NCI-H2171 treated with DMSO at 0.1 percent for 48 hours (cell line): ENCODE measurements at places on chromosomes 2 and 18.

DNA sequence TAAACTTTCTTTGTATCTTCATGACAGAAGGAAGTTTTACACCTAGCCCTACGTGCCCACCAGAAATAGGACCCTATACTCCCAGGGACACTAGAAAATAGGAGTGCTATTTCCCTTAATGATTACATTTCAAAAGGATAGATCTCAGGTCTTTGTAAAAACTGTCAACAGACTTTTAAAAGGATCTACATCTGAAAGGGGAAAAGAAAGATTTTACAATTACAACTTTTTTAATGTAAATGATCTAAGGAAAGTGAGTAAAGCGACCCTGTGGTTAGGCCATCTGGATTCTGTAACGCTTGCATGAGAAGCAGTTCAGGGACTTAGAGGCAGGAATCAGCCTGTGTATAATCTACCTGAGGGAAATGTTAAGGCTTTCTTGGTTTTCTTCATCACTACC lies 431.8 kb upstream of the MC4R start:
- no peak for DNase-seq

DNA sequence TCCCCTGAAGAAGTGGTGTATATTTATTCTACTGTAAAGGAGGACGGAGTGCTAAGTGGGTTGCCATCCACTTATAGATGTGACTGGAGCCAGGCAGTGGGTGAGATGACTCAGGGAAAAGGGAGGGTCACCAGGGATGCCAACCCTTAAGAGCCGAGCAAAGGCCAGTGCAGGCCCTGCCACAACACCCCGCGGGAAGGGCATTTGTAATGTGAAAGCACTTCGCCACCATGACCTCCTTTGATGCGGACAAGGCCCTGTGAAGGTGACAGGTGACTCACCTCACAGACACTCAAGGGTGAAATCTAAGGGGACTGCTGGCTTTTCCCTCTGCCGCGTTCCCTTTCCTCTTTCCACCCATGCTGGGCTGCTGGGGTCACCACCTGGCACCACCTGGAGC lies 50.2 kb upstream of the MRPL33 start:
- no peak for DNase-seq

- DNase-seq = peak; percentile 62
Observed at GRCh38 chr2:25700221-25700660, 26.9 kb upstream of the DTNB start.

DNA sequence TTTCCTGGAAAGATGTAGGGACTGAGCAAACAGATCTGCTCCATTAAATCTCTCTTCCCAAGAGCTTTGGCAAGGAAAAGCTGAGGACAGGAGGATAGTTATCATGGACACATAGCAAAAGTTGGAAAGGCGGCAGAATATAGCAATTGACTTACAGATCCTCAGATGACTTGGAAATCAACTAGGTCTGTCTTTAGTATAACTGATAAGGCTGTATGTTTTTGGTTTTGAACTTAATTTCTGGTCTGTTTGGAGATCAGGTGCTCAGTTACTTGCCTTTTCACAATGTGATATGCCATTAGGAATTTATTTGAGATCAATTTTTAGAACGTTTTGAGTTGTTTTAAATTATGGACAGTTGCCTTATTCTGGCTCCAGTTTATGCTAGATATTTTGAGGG lies 8.0 kb downstream of the RSAD2 start:
- DNase-seq = no peak

DNA sequence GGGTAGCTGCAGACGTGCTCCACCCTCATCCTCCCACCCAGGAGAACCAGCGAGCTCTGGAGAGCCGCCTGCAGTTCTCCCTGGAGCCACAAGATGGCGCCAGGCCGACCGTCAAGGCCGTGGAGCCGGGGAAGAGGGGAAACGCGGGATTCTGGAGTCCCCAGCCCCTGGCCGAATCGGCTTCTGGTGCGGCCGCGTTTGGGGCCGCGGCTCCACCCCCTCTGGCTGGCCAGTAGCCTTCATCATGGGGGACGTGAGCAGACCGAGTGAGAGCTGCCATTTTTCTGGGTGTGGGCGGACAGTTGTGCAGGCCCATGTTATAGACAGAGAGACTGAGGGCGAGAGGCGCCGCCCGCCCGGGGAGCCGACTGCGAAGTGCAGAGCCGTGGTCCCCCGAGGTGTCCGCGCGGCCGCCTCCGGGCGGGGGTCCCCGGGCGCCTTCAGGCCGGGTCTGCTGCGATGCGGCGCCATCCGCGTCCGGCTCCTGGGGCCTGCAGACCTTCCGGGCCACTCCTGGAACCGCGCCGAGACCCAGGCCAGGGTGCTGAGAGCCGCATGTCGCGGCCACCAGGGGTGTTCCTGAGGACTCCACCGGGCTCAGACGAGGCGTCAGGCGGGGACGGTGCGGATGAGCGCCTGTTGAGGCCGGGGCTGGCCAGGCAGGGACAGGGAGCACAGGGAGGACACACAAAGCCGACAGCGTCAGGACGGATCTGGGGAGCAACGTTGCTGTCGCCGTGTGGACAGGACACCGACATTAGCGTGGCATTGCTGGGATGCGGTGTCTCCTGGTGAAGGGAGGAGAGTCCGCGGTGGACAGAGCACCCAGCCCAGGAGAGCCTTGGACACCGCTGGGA lies 418.2 kb upstream of the HS6ST1 start:
- peak; percentile 59 for DNase-seq

DNA sequence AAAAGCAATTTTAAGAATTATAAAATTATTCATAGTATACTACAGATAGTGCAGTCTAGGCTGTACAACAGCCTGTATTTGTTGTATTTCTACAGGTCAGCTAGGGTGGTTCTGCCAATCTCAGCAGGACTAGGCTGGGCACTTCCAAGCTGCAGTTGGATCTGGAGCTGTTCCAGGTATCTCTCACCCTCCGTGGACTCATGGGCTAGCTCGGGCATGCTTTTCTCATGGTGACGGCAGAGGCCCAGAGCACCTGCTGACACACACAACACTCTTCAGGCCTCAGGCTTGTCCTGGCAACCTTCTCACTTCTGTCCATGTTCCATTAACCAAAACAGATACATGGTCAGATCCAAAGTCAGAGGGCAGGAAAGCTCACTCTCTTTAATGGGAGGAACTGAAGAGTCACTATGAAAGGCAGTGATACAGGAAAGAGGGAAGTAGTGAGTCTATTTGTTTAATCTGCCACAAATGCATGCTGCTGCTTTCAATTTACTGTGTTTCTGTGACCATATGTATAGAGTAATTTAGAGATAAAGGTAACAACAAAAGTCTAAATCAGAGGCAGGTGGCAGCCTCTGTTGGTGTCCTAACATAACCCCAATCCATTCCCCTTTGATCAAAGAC lies 462.4 kb upstream of the ACVR2A start:
- peak; percentile 87 for DNase-seq

DNA sequence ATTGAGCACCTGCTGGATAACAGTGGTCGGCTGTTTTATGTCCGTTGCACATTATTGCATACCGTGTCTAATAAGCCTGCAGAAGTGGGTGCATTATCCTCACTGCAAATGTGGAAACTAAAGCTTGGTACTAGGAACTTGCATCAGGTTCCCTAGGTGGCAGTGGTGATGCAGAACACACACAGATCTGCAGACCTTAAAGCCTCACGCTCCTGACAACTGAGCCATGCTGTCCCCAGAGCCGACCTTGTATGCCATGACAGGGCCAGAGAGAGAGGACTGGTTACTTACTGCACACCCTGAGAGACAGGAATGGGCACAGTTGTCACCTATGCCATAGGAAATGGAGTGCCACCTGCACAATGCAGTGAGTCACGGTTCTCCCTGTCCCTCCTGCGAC lies 151.8 kb downstream of the SH3RF3 start:
- DNase-seq = no peak

GRCh38 chr2:71721362-71721665 lies 268.0 kb downstream of the DYSF start:
- DNase-seq = no peak

GRCh38 chr18:49879271-49879580 lies 65.9 kb upstream of the ACAA2 start:
- no peak for DNase-seq
